ENCODE measurements at places on chromosomes 2 and 18.

GRCh38 chr2:19336781-19337180 is 21.6 kb downstream of the OSR1 start:
- DNase-seq: no peak

DNA sequence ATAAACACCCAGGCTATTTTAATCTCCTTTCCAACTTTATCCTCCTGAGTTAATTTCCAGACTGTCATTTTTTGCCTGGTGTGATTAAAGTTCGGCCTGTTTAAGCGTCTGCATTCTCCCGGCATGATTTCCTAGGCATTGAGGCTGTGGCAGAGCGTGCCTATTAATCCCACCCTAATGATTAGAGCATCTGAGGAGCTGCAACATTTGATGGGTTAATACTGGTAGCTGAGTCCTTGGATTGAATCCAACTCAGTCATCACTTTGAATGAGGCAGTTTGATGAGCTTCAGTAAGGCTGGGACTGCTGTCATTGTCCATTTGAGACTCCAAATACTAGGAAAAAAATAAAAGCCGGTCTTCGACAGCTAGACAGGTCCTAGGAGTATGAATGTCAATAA is 882.5 kb downstream of the SLC4A3 start:
- DNase-seq: no peak

DNA sequence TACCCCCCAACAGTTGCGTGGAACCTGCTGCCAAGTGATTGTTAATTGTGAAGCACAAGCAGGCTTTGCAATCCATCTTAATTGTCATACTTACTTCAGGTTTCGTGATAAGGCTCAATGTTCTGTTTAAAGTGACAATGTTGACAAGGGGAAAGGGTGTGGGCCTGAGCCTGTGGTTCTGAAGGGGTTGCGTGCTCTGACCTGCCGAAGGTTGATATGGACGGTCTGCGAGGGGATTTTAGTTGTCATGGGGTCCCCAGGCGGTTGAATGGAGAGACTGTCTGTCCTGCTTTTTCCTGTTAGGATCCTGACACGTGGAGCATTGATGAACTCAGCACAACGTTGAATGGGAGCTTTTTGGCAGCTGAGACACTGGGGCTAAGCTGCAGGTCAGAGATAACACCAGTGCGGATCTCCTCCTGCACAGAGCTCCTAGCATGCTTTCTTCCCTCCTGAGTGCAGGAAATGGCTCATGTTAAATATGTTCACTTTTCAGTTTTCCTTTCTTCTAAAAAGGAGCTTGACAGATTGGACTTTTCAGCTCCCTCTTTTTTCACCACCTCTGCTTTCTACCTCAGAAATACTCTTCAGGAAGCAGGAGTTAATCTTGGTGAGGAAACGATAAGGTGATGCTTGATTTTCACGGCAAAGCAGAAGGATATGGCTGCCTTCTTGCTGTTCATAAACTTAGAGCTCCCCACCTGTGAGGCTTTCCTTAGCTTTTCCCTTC is 62.9 kb upstream of the ZEB2 start:
- DNase-seq: no peak

DNA sequence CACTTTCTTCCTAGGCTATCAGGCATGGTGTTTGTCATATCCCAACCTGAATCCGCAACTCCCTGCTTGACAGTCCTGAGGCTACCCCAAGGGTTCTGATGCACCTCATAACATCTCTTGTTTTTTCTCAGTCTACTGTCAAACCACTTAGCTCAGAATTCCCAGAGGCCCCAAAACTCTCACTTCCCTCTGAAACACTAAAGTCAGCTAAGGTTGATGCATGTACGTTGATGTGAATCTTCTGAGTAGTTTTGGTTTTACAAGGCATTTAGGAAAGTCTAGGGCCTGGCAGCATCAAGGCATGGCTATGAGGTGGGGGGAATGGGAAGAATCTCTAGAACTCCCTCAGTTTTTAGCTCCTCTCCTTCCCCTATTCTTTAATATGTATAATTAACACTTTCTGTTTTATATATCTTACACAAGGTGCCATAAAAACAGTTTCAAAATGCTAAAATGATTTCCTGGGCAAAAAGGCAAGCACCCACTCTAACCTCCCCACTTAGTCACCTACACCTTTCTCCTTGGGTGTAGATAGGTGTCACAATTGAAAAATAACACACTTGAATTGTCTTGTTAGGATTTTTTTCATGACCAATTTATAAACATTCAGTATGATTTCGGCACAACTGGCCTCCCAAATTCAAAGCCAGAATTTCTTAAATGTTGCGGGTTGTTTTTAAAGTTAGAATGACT is 71.4 kb upstream of the TANK start:
- no peak for DNase-seq

DNA sequence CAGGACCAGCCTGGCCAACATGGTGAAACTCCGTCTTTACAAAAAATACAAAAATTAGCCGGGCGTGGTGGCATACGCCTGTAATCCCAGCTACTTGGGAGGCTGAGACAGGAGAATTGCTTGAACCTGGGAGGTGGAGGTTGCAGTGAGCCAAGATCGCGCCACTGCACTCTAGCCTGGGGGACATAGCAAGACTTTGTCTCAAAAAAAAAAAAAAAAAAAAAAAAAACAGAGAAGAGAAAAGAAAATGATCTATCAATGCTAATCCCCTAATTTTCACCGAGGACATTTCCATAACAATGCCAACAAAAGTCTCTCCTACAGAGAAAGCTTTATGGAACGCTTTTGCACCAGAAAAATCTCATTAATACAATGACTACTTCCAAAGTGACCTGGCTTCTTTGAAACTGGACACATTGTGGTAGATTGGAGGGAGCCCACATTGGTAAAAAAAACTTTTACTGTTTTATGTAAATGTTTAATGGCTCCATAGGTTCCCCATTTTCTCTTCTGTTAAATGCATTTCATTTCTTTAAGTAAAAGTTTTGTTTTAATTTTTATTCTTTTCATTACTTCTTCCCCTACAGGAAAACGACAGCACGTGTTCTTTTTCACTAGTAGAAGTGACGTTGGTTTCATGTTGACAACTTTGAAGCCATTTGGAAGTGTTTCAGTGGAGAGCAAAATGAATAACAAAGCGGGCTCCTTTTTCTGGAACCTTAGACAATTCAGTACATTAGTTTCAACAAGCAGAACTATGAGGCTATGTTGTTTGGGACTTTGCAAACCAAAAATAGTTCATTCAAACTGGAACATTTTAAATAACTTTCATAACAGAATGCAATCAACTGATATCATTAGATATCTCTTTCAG is 888 bp downstream of the FASTKD2 start:
- DNase-seq: no peak

- no peak for DNase-seq
Observed at GRCh38 chr2:232322560-232323327, 55.8 kb upstream of the ALPP start.

GRCh38 chr2:216927163-216927562 is 67.3 kb upstream of the TNP1 start:
- no peak for DNase-seq

DNA sequence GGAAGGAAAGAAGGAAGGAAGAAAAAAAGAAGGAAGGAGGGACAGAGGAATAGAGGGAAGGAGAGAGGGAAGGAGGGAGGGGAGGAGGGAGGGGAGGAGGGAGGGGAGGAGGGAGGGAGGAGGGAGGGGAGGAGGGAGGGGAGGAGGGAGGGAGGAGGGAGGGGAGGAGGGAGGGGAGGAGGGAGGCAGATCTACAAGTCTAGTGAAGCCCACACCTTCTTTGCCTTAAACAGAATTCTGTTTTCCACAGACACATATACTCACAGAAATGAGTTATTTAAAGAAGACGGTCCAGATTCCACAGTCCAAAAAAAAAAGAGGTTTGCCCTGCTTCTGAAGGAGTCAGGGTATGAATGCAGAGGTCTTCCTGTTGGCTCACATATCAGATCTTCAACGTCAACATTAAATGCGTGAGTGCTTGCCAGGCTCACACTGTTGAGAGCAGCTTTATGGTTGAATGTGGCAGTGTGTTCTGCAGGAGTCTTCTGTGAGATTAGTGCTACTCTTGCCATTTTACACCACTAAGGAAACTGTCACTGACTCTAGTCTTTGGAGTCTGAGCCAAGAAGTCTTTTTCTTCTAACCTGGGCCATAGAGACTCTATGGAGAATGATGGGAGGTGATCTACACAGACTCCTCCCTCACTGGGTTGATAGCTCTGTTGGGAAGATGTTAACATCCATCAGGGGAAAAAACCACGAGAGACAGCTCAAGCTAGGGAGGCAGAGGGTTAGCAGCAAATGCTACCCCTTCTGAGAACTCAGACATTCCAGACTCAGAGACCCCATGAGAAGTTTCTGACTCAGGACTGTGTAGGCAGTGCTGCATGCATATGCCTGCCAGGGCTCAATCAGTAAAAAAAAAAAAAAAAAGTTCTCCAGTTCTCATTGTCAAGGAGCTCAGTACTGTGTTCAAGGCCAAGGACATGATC is 23.3 kb downstream of the PAX8 start:
- DNase-seq: no peak

DNA sequence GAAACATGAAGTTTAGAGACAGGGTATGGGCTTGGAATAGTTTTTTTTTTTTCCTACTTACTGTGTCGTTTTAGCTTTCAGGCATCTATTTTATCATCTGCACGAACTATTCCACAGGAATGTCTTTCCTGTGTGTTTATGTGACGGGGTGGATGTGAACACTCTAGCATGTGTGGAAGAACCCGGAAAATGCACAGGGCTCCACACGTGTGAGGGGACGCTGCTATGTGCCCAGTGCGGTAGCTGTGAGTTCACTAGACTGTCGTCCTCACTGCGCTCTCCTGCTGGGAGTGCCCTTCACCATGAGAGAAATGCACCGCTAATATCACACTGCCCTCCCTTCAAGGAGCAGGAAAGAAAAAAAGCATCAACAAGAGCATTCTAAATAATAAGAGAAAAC is 250.8 kb upstream of the PXDN start:
- DNase-seq: no peak

- no peak for DNase-seq
Observed at GRCh38 chr2:53036196-53036595, 731.4 kb upstream of the CHAC2 start.

- peak; percentile 72 for DNase-seq
Observed at GRCh38 chr2:232611559-232612218, 21.7 kb upstream of the EFHD1 start.

- DNase-seq: no peak
Observed at GRCh38 chr2:23859234-23859633, 67.7 kb downstream of the ATAD2B start.

DNA sequence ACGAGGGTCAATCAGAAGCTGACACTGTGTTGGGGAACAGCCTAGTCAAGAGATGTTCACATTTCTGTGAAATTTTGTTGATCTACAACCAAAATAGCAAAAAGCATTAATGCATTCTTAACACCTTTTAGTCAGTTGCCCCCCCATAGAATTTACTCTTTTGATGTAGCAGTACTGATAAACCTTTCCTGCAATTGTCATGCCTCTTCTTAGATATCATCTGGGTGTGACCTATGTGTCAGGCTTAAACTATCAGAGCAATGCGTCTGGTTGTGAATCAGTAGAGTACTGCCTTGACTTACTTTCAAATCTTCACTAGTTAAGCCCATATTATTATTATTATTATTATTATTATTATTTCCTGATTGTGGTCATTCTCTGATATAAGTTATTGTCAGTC is 61.9 kb downstream of the GREB1L start:
- DNase-seq: no peak

DNA sequence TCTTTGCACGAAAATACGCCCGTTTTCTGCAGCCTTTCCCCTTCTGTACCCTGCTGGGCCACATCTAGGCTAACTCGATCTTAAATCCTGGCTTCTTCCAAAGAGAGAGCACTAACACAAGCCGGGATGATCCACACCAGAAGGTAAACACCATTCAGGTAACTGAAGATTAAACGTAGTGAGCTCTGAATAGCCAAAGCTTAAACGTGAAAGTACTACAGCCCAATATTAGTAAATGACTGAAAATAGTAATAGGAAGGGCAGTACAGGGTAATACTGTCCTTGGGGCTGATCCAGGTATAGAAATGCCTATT is 422 bp upstream of the MRPL53 start:
- DNase-seq: no peak

GRCh38 chr2:41930807-41931566 is 116.8 kb upstream of the PKDCC start:
- no peak for DNase-seq

GRCh38 chr18:48815179-48815515 is 135.6 kb downstream of the SMAD7 start:
- DNase-seq: no peak

- DNase-seq: no peak
Observed at GRCh38 chr2:21367421-21367820, 243.7 kb downstream of the TDRD15 start.

GRCh38 chr2:42150159-42150558 is 19.0 kb upstream of the EML4 start:
- DNase-seq: no peak

GRCh38 chr2:187299122-187299906 is 148.7 kb downstream of the CALCRL start:
- DNase-seq: no peak

DNA sequence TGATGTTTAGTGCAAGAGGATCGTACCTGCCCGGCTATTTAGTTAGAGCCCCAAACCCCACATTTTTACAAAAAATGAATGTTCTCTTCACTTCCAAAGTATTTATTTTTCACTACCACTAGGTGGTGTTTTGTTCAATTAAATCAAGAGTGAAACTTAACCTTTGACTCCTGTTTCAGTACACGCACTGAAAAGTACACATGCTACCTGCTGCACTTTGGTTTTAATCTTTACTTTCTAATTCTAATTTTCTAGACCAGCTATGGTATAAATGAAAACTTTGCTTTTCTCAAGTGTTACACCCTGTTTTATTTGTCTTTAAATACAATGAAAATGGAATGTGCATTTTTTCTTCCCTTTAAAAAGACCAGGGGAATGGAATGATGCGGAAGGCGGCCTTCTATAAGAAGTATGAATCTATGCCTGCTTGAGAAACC is 31.4 kb upstream of the CHN1 start:
- no peak for DNase-seq

GRCh38 chr2:63590626-63591408 is 2.1 kb downstream of the MDH1 start:
- DNase-seq: no peak

GRCh38 chr2:20168048-20168726 is 56.7 kb downstream of the SDC1 start:
- no peak for DNase-seq

GRCh38 chr18:7945882-7946281 is 378.8 kb downstream of the PTPRM start:
- no peak for DNase-seq

- no peak for DNase-seq
Observed at GRCh38 chr2:88735133-88735532, 43.7 kb downstream of the RPIA start.

DNA sequence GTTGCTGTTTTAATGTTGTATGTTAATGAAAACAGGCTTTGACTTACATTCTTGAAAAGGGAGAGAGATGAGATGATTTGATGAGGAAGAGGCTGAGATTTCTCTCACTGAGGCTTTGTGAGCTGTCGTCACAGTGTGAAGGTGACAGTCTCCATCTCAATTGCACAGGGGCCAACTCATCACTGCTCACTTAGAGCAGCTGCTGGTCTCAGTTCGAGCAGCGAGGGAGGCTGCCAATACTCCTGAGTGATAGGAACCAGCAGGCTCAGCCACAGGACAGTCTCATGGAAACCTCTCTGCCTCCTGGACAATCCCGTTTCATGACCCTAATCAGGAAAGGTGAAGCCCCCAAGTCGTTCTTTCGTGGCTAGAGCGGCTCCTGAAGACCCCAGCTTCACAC is 170.7 kb upstream of the SOX11 start:
- no peak for DNase-seq

GRCh38 chr2:117835990-117836760 is 21.7 kb downstream of the DDX18 start:
- DNase-seq: peak; percentile 60

- DNase-seq: no peak
Observed at GRCh38 chr2:228707846-228708245, 526.4 kb upstream of the SPHKAP start.

- no peak for DNase-seq
Observed at GRCh38 chr2:241201445-241202267, 13.2 kb downstream of the ANO7 start.

Measured in stimulated activated CD4-positive, alpha-beta T cell treated with anti-CD3 and anti-CD28 coated beads, Interleukin-4, amount 100 ng/mL, for 1 hour (primary cell).